OCI-M1 (cell line): ENCODE measurements at places on chromosomes 3 and 15.
A peak's percentile ranks its signal among the peaks of the same experiment; 100 is the strongest.

DNA sequence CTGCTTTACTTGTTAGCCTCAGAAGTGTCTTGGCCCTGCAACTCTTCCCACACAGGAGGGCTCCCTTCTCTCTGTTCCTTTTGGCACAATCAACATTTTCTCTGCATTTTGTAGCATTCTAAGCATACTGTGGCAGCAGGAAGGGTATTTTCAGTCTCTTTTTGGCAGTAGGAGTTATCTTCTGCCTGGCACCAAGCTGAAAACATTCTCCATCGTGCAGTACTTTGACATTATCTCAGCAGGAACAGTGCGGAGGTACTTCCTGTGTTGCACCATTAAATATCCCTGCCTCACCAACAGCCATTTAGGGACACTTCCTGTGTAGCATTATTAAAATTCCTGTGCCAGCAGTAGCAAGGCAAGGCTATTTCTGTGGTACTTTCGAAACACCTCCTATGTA, 233.2 kb upstream of the SEMA6D start:
- DNase-seq: peak; percentile 13

GRCh38 chr3:23041918-23042696, 161.0 kb upstream of the UBE2E2 start:
- DNase-seq: no peak

DNA sequence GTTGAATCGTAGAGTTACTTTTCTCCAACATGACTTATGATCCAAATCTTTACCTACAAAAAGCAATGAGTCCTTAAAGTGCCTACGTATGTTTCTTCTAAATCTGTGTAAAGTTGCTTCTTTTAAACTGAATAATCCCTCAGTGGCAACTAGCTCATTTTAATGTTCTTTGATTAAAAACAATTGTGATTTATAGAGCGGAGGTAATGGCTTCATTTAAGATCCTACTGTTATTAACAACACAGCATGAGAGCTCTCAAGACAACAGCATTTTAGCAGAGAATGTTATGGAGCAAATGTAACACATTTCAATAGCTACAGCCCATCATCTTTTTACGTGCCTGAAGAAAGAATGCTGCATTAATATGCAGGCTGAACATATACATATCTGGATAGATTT, 55.3 kb upstream of the VGLL3 start:
- no peak for DNase-seq

DNA sequence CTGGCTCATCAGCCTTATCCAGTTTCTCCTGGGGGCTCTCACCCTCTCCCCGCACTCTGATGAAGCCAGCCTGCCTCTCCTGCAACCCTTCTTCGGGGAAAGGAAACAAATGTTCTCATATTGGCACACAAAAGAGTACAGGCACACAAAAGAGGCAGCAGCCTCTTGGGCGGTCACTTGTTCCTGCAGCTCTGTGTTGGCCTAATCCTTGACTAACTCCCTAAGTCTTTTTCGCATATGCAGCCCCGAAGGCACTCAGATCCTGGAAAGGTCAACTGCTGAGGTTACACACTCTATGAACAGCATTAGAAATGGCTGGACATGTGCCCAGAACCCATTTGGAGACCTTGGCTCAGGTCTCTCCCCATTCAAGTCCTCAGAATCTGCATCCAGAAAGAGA, 7.4 kb upstream of the CAMP start:
- DNase-seq: no peak

DNA sequence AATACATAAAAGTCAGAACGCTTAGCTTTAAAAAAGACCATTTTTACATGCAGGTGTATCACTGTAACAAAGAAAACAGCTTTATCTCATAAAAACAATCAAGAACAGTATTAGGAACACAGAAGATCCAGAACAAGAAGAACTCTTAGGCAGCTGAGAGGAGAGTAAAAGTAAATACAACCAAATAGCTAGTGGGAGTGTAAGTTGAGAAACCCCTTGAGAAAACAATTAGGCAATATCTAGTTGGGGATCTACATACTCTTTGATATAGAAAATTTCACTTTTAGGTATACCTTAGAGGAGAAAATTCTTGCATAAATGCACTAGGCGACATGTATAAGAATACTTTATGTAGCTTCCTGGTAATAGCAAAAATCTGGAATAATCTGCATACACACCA, 7.5 kb downstream of the TMF1 start:
- no peak for DNase-seq

DNA sequence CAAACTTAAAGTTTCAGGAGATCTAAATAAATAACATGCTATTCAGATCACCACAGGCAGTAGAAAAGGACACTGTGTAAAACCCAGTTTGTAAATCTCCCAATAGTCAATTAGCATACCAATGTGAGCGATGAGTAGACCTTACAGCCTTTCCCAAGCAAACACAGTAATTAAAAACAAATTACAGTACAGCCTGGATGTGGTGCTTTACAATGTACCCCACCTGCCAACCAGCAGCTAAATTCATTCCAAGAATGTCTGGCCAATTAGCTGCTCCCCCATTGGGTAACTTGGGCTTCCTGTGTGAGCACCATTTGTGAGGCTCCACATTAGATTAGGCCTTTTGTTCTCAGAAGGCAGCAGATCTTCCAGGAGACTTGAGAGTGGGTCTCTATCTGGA, 635.0 kb downstream of the TBL1XR1 start:
- no peak for DNase-seq

GRCh38 chr3:135871311-135871710, 94.2 kb upstream of the PPP2R3A start:
- DNase-seq: no peak
